ENCODE measurements at places on chromosomes 1 and 21.

DNA sequence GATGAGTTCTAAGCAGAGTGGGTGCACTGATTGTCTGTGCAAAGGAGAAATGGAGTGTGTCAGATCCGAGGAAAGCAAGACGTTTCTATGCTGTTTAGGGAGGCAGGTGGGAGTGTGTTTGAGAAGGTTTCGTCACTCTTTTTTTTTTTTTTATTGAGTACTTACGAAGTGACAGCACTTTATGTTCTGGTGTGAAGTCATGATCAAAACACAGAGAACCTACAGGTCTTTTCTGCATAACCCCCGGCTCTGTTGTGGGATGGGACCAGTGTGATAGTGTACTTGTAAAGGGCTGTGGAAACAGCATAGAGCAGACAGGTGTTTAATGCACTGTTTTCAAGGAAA lies 26.7 kb downstream of the MIA3 start:
- DNase-seq = no peak

- DNase-seq = peak; percentile 56
These were observed 116.6 kb upstream of the HIVEP3 start for GRCh38 chr1:42035205-42035829.

DNA sequence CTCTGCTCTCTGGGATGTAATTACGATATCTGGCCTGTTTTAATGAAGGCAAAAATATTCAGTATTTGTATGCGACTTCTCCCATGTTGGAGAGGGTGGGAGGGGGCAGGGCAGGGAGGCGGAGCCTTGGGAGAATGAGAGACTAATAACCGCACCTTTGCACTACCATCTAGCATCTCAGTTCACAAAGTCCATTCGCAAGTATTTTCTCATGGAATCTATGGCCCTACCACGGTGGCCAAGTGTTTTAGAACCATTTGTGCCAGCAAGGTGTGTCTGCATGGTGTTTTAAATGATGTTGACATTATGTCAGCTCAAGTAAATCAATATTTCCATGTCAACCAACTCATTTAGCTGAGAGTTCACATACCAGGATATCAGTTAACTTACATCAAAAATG lies 14.3 kb upstream of the BLACAT1 start:
- DNase-seq = peak; percentile 49

GRCh38 chr1:2100780-2101108 lies 50.5 kb downstream of the PRKCZ start:
- no peak for DNase-seq

DNA sequence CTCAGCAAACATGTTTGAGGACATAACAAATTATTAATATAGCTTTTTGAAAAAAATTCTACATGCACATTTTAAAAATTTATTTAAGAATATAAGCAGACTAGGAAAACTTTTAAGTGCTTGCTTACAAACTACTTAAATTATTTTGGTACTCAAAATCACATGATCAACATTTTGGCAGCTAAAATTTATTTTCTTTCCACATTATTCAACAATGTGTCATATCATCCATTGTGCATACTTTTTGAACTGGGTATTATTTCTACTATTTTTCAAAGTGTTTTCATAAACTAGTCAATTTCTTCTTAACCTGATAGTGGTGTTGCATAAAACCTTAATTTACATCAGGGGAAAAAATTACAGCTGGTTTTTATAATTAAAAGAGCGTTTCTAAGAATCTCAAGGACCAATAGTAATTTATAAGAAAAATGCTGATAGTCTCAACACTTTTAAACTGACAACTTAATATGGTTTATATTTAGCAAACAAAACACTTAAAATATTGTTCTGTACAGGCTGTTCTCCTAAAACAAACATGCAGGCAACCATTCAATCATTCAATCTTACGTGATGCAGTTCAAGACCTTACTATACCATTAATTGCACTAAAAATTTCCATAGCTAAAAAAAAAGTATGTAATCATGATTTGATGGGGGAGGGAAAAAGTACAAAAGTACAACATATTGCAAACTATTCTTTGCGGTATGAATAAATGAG lies 105.0 kb downstream of the GPATCH2 start:
- DNase-seq = no peak

DNA sequence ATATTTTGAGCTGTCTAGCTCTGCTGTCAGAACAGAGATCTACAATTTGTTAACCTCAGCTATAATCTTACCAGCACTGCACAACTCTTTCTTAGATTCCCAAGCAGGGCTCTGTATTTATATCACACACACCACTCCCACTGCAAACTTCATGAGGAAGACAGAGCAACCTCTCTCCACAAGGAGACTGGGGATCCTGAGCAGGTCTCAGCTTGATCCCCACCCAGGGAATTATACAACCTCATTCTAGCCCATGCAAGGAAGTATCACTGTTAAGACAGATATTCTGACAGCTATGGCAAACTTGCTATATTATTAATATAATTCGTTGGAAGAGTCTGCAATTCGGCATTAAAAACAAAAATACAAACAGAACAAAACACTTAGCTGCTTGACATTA lies 40.4 kb downstream of the EGLN1 start:
- no peak for DNase-seq

DNA sequence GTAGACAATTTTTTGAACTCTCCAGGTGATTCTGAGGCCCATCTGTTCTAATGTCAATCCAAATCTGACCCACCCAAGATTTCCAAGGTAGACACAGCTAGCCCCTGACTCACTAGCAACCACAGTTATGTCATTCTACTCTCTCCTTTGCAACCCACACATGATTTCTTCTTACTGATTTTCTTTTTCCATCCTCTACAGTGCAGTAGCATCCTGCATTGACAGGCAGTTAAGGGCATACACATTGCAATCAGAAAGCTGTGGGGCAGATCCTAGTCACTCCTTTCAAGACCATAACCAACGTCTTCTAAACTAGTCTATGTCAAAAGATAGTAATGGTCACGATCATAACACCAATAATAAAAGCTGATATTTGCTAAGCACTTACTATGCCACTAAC lies 54.2 kb downstream of the JAK1 start:
- no peak for DNase-seq

GRCh38 chr1:56255516-56256152 lies 323.7 kb downstream of the PLPP3 start:
- no peak for DNase-seq

DNA sequence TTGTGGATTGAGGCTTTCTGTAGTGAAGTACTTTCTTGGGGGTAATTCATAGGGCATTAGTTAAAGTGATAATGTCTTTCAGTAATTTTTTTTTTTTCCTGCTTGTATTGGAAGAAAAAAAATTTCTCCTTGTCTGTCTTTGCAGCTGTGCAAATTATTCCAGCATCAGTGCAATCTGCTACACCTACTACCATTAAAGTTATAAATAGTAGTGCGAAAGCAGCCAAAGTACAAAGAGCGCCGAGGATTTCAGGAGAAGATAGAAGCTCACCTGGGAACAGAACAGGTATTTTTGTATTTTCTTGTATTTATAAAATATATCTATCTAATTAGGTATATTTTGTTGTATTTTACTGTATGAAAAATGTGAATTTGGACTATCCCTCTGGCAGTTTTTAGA lies 29.3 kb downstream of the GABPA start:
- DNase-seq = no peak

All from Calu3 (cell line).